Nephron progenitor cell (in vitro differentiated cells): ENCODE measurements at places on chromosomes 12 and 14.
A peak's percentile ranks its signal among the peaks of the same experiment; 100 is the strongest.

DNA sequence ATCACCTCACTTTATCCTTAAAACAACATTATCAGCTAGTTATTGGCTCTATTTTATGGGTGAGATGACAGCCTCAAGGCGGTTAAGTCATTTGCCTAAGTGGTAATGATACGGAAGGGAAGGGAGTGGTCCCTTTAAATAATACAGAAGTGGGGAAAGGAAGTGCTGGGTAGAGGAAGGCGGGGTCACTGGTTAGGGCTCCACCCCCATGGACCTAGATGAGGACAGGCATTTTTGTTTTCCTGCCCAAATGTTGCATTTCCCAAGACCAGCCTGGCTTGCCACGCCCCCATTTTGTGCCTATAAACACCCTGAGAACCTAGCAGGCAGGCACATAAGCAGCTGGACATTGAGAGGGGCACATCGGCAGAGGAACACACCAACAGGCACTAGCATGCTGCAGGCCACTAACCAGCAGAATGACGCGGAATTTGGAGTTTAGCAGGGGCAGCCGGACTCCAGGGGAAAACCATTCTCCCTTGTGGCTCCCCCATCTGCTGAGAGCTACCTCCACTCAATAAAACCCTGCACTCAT is 100.9 kb downstream of the EPS8 start:
- peak; percentile 16 for DNase-seq

DNA sequence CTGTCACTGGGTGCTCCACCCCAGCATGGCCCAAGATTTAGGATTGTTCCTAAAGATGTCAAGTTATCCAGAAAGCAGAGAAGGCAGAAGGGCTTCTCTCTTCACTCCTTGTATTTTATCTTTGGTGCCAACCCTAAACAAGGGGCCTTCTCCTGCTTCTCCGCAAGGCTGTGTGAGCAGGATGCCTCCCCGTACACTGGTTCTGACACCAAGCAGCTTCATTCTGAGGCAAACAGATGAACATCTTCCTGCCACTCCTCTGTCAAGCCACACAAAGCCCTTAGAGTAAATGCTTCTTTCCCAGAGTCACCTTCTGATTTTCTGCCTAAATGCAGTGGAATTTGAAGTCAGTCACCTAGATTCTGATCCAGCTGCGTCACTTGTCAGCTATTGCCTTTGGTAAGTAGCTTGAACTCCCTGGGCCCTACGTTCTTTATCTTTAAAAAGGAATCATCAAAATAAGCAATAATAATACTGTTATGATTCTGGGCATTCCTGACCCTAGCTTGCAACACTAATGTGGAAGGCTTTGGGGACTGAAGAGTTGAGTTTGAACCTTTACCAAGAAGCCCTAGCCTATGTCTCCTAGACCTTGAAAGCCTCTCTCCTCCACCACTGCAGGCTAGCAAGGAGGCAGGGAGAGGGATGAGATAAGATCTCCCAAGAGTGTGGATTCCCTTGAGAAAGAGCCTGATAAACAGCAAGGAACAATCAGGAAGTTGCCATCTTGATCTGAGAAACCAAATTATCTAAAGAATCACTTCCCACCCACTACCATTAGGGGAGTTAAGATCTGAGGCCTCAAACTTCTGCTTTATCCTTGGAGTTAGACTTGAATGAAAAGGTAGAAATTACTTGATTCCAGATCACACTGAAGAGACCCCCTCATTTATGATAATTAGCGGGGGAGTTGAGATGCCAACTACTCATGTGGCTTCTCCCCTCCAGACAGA is 5.7 kb downstream of the KRT73 start:
- no peak for DNase-seq

DNA sequence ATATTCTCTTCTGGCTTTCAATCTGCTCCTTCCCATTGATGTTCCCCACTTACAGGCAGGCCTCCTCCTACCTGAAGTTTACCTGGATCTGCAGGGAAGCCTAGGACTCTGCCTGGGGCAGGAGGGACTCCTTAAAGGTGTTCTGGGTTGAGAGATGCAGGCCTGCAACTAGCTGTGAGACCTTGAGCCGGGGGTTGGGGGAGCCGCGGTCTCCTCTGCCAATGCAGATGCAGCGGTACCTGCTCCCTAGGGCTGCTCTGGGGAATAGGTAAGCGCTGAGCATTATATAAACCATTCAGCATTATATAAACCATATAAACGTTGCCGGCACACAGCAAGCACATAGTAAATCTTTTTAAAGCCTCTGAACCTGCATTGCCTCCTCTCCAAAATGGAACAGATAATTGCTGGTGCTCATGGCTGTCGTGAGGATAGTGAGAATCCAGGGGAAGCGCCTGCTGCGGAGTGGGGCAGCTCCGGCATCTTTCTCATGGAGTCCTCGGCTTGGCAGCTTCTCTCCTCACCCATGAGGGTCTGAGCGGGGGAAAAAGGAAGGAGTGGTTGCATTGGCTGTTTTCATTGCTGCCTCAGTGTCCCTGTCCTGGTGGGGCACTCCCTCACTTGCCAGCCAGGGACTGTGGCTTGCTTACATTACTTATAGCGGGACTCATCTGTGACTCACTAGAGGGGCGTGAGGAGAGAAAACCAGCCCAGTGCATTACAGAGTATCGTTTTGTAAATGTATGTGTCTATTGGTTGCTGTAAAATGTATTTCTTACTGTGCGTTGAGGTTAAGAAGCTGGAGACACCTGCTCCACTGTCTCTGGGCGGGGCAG is 12.5 kb upstream of the KRT80 start:
- no peak for DNase-seq

DNA sequence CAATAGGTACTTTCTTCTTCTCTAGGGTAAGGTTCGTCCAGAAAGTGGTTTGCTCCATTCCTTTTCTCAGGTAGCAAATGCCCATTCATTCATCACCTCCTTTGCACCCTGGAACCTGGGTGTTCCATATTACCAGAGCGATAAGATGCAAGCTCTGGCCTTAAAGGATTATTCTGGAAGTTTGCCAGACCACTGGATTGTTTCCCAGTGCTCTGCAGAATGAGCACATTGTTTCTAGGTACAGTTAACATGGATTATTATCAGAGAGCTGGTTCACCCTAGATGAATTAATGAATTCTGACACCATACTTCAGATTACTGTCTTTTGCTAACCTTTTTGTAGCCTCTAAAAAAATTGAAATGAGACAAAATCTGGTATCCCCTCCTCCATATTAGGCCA is 170.9 kb upstream of the BMP4 start:
- no peak for DNase-seq

DNA sequence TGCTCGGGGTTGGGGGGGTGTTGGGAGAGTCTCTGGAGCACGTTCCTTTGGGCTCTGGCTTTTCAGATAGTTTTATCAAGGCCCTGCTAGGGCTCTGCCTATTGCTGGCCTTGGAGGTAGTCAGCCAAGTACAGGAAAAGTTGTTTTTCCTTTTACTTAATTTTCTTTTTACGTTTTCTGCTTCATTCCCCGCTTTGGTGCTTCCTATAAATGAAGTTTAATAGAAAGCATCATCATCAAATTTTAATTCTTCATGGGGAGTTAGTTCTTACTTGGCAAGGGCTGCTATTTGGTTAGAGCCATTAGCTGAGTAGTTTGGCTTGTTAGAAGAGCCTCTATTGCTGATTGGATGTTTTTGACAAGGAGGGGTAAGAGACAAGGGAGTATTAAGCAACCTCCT is 15.1 kb upstream of the ADAM21 start:
- DNase-seq, result no peak

DNA sequence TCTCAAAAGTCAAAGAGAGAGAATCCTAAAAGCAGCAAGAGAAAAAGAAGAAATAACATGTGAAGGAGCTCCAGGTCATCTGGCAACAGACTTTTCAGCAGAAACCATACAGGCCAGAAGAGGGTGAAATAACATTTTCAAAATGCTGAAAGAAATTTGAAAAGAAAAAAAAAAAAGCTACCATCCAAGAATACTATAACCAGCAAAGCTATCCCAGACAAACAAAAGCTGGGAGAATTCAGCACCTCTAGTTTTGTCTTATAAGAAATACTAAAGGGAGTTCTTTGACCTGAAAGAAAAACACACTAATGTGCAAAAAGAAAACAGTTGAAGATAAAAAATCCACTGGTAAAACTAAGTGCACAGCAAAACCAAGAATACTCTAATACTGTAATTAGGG is 36.8 kb downstream of the SLC41A2 start:
- DNase-seq, result no peak

DNA sequence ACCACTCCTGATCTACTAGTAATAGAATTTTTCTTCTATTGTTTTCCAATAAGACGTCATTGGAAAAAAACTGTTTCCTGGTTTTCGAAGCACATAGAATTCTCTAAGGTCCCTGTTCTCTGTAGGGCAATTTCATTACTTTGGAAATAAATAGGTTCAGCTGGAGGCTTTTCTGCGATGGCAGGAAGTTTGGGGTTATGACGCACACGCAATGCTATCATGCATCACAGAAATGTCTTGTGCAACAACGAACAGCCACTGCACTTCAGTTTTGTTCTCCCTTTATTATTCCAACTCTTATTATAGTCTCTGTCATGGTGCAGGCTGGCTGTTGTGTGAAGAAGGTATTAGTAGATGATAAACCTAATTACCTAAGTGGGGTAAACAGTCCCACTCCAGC is 59.0 kb downstream of the KCNK10 start:
- no peak for DNase-seq

DNA sequence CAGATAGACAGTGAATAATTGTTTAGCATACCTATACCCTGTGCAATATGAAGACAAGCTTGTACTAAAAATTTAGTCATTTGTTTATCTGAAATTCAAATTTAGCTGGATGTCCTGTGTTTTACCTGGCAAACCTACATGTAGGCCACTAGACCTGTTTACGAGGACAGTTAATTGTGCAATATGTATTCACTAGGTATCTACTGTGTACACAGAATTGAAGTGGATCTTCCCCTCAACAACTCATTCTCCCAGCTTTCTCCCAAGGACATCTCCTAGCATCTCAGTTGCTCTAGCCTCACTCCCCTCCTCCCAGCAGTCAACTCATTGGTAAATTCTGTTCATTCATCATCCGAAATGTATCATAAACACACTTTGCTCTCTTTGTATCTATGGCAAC is 25.3 kb downstream of the AK7 start:
- DNase-seq, result no peak

GRCh38 chr14:103400537-103400936 is 15.3 kb downstream of the MARK3 start:
- no peak for DNase-seq

DNA sequence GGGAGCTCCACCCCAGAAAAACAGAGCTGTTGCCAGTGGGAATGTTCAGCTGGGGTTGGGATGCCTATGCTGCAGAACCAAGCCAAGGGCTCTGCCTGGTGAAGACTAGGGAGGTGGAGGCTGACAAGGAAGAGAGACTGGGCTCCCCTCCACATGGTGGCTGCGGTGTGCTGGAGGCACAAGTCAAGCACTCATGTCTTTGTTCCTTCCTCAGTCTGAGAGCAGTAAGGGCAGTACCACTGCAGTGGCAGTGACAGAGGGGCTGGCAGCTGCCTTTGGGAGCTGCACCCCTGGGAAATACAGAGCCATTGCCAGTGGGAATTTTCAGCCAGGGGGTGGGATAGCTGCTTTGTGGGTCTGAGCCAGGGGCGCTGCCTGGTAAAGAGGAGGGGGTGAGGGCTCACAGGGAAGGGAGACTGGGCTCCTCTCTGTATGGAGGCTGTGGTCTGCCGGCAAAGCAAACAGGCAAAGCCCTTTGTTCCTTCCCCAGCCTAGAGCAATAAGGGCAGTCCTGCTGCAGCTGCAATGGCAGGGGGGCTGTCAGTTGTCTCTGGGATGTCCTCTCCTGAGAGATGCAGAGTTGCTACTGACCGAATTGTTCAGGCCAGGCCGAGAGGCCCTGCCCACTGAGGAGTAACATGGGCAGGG is 255.9 kb downstream of the RAD51B start:
- DNase-seq, result no peak

DNA sequence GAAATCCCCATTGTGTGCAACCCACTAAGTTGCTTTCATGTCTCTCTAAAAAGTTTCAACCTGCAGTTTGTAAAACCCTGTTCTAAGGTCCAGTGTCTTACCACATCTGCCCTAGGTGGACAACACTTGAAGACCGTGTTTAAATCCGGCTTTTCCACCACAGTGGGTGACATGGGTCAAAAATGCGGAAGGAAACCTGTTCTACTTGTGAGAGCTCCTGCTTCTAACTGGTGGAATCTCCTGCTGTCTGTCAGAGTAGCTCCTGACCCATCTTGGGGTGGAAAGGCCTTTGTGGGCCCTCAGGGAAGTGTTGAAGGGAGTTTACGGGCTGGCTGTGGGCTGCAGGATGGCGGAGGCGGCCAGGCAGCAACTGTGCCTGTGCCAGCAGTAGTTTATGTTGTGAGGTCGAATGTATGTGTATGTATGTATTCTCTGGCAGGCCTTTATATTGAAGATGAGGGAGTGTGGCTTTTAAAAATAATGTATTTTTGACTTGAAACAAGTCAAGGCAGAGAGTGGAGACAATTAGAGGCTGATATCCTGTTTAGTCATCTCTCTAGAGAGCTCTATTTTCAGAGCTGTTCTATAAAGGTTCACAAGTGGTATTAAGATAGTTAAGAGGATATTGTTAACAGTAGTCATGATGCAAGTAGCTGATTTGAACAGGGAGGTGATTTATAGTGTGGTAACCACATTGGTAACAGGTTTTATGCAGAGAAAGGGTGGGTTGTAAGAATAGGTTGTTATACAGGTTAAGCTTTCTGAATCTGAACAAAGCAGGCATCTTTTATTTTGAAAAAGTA is 67.0 kb downstream of the PRKCH start:
- DNase-seq, result no peak

DNA sequence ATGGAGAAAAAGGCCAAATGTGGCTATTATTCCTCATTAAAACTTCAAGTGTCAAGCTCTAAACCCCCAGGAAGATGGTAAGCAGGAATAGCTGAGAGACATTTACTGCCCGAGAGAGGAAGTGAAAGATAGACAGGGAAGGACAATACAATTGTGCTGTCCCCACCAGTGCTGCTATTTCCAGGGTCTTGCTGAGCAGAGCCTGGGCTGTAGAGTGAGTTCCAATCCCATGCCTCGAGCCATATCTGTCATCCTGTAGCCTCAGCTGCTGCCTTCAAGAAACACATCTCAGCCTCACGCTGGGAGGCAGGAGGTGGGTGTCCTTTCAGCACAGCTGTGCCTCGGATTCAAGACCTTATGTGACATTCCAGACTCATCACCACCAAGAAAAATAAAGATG is 114.0 kb downstream of the RPAP3 start:
- DNase-seq, result no peak

GRCh38 chr14:104694991-104695659 is 5.7 kb downstream of the INF2 start:
- DNase-seq, result no peak

DNA sequence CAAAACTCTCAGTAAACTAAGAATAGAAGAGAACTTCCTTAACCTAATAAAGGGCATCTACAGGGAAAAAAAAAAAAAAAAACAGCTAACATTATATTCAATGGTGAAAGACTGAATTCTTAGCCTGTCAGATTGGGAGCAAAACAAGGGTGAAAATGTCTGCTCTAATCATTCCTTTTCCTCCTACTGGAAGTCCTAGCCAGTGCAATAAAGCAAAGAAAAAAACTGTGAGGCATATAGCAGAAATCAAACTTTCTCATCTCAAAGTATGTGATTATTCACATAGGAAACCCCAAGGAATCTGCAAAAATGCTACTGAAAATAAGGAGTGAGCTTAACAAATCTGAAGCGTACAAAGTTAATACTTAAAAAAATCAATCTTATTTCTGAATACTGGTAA is 170.7 kb downstream of the NUAK1 start:
- no peak for DNase-seq
